ENCODE measurements at places on chromosomes 1 and 21.

DNA sequence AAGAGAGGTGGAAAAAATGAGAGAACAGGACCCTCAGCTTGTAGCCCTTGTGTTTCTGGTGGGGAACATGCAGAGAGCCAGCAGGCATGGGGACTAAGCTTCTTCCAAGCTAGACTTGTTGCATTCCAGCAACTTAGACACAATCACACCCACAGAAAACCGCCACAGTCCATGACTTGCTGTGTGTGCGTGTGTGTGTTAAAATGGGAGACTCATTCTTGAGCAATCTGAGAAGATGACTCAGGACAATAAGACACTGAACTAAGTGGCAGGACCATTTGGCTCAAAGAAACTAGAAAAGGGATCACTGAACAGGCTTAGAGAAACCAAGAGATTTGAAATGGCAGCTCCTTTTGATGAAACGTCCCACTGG, 78.0 kb downstream of the HLX start:
- DNase-seq: no peak

DNA sequence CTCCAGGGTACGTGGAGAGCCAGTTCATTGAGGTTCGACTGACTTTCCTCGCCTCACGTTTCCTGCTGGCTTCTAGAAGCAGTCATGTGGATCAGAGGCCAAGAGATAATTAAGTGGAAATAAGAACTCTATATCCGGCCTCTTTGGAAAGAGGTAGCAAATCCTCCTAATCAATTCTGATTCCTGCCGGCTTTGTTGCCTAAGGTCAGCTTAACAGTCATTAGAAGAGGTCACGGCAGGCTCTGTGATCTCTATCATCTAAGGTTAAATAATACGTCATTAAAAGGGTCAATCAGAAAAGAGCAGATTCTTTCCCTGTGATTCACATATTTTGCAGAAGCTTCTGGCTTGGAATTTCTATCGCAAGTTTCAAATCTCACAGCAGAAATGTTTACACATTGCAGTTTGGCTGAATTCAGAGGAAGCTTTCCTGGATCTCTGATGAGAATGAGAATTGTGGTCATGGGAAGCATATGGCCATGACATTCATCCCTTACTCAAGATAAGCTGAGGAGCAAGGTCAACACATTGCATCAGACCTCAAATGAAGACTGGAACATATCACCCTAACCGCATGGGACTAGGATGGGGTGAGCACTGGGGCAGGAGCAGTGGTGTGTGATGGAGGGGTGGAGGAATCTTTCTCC, 189.4 kb downstream of the PBX1 start:
- no peak for DNase-seq

DNA sequence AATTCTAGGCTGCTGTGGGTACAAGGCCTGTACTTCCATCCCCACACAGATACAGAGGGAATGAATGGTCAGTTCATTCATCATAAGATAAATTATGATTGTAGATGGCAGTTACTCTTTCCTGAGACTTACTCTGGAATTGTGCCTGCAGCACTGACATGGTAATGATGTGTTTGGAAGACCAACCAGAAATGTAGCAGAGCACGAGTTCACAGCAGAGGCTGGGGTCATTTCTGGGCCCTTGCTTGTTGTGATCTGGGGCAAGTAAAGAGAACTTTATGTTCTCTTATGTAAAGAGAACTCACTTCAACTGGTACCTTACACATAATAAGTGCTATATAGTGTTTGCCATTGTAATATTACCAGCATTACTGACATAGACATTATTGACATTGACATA, 411.9 kb downstream of the NTNG1 start:
- DNase-seq: no peak

DNA sequence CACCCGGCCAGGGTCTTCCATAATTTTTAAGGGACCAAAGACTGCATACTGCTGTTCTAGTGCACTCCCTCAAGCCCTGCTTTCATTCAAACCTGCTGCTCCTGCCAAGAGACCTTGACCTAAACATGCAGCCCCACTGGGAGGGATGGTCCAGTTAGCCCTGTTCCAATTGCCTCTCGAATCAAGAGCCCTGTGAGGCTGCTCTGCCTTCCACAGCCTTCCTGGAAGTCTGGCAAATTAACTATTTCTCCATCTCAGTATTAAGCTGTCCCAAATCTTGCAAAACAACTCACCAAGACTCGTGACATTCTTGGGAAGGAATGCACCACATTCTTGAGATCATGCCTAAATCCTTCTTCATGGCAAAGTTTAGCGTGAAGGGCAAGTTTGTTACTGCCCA, 231.3 kb downstream of the C1orf94 start:
- DNase-seq: no peak

GRCh38 chr1:33119050-33119449, 38.1 kb downstream of the AZIN2 start:
- no peak for DNase-seq

All from activated T-cell treated with anti-CD3 and anti-CD28 coated beads for 24 hours (primary cell).